ENCODE measurements at places on chromosomes 2 and 18.

- no peak for DNase-seq
Measured at GRCh38 chr2:111204706-111205105, 84.0 kb downstream of the BCL2L11 start.

- DNase-seq: no peak
Measured at GRCh38 chr2:118925981-118926380, 16.0 kb upstream of the MARCO start.

GRCh38 chr2:223696719-223697118 lies 94.6 kb upstream of the SCG2 start:
- no peak for DNase-seq

DNA sequence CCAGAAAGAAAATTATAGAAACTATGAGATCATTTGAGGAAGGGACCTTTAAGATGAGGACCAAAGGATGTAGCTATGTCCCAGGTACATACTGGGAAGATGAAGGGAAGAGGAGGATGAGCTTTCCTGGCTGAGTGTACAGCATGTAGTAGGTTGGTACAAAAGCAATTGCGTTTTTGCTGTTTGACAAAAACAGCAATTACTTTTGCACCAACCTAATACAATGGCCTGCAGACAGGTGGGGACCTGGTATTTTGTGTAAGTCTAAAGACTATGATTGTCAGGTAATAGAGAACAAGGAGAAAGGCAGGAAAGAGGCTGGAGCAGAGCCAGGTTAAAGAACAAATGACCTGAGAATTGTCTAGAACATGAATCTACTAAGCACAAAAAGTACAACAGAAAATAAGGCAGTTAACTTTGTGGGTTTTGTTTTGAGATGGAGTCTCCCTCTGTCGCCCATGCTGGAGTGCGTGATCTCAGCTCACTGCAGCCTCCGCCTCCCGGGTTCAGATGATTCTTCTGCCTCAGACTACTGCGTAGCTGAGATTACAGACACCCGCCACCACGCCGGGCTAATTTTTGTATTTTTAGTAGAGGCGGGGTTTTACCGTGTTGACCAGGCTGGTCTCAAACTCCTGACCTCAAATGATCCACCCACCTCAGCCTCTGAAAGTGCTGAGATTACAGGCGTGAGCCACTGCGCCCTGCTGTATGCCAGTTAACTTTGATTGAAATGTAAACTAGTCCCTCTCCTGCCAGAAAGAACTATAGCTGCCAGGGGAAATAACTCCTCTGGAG lies 3.2 kb upstream of the TGOLN2 start:
- DNase-seq: no peak

DNA sequence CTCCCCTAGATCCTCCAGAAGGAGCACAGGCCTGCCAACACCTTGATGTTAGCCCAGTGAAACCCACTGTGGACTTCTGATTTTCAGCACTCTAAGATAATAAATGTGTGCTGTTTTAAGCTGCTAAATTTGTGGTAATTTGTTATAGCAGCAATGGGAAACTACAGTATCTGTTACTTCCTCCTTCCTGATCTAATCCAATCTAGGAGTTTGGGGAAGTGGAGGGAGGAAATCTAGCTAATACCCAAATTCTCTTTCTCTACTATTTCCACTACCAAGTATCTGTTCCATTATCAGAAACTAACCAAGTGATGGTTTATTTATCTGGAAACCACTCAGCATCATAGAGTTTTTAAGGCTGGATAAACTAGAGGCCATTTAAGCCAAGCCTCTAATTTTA lies 64.9 kb downstream of the AFF3 start:
- DNase-seq: no peak

DNA sequence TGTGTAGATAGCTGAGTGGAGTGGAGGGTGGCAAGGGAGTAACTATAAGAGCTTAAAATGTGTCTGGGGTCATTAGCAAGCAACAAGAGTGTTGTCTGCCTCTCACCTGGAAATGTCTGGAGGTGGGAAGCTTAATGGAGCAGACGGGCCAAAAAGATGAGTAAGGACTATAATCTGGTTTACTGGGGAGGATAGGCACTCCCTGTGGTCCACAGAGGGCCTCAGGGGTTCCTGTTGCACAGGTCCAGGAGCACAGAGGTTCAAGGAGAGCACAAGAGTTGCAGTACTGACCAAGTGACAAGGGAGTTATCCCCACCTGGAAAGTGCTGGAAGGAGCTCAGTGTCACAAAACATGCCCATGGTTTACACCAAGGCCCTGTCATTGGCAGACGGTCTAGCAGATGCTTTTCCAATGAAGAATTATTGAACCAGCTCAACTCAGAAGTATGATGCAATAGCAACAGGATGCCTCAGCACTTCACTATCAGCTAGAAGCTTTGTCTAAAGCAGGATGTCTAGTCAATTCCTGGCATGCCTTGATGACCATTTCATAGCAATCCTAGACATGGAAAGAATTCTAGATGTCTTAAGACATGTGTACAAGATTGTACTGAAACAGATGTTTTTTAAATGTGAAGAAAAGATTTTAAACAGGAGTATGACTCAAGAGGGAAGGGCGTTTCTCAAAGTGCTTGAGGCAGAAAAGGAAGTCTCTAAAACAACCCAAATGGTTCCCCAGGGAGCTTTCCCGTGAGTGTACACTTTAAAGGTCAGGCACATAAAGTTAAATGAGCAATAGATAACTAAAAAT lies 62.9 kb upstream of the SERPINE2 start:
- no peak for DNase-seq

DNA sequence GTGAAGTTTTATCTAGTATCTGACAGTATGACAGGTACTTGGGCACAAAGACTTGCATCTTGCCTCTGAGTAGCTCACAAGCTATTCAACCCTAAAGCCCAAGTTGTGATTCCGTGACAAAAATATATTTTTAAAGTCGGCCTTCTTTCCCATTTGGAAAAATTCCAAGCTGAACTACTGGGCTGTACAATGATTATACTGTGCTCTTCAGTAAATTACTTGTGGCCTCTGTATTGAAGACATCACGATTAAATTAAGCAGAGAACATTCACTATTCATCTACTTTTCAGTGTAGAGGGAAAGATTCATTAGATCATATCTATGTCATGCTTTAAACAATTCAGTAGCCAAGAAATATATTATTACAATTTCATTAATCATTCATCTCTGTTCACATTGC lies 282.2 kb downstream of the CDH2 start:
- no peak for DNase-seq
